ENCODE measurements at places on chromosomes 6 and 20.

GRCh38 chr6:33313105-33313708 lies 671 bp downstream of the TAPBP start:
- DNase-seq: peak; percentile 58

- DNase-seq: no peak
These were observed 159.2 kb upstream of the COL21A1 start for GRCh38 chr6:56406276-56407269.

GRCh38 chr6:63609231-63609630 lies 26.4 kb upstream of the PHF3 start:
- DNase-seq: no peak

GRCh38 chr6:37972994-37973757 lies 153.6 kb downstream of the ZFAND3 start:
- DNase-seq: no peak

DNA sequence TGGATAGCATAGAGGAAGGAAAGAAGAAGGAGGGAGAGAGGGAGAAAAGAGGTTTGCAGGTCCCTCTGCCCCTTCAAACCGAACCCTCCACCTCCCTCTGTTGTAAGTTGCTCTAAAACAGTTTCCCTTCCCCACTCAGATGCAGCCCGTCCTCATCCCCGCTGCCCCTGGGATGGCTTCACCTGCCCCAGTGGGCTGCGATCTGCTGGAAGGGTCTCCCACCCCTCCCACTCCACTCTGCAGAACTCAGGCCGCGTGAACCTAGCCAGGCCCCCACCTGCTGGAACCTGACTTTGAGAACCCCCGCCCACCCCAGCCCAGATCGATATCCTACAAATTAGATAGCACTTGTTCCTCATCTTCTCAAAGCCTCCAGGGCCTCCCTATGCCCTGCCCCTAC lies 190.8 kb downstream of the DLL1 start:
- no peak for DNase-seq

GRCh38 chr6:33641144-33641543 lies 20.0 kb downstream of the ITPR3 start:
- DNase-seq: no peak

GRCh38 chr20:32966881-32967781 lies 37.1 kb downstream of the SUN5 start:
- no peak for DNase-seq

DNA sequence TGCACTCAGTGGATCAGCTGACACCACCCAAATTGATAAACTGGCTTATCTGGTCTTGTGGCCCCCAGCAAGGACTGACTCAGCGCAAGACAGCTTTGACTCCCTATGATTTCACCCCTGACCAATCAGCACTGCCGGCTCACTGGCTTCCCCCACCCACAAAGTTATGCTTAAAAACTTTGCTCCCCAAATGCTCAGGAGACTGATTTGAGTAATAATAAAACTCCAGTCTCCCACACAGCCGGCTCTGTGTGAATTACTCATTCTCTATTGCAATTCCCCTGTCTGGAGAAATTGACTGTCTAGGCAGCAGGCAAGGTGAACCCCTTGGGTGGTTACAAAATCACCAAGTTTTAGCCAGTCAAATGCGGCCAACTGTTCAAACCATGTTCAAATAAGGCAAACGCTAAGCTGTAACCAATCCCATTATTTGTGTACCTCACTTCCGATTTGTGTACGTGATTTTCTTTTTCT lies 32.5 kb downstream of the SLC22A2 start:
- no peak for DNase-seq

DNA sequence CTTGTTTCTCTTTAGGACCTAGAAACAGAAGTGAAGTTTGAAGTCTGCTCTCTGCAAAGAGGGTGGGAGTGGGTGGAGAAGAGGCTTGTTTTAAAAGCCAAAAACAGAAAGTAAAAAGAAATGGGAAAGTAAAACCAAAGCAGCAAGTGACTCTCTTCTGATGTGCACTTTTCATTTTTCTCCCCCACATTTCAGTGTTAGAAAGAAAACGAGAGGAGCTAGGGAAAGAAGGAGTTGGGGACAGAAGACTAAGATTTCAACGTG lies 1.3 kb downstream of the C6orf141 start:
- no peak for DNase-seq

GRCh38 chr20:46362921-46363867 lies 43.2 kb downstream of the ELMO2 start:
- DNase-seq: no peak

DNA sequence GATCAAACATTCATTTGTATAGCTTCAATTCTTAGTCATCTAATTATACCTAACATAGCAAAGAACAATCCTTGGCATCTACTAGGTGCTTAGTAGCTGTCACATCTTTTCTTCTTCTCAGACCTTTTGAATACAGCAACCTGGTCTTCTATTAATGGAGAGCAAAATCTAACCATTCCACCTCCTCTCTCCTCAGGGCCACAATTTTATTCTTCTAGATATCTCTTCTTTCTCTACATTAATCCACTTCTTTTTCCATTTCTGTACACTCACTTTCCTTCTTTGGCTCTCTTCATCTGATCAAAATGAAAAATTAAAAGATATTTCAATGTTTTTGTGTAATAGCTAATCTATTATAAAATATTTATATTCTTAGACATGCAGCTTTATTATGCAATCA lies 9.0 kb upstream of the HLA-DOA start:
- DNase-seq: no peak

- no peak for DNase-seq
These were observed 13.2 kb downstream of the AAR2 start for GRCh38 chr20:36249450-36249849.

DNA sequence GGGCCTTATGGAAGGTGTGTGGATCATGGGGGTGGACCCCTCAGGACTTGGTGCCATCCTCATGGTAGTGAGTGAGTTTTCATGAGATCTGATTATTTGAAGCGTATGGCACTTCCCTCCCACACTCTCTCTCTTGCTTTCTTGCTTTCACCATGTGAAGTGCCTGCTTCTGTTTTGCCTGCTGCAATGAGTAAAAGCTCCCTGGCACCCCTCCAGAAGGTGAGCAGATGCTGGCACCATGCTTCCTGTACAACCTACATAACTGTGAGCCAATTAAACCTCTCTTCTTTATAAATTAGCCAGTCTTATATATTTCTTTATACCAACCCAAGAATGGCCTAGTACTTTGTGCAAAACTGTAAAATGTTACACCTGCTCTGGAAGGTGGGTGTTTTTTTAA lies 396.8 kb upstream of the HS3ST5 start:
- DNase-seq: peak; percentile 16

- no peak for DNase-seq
These were observed 14.4 kb downstream of the NT5E start for GRCh38 chr6:85464260-85464644.

DNA sequence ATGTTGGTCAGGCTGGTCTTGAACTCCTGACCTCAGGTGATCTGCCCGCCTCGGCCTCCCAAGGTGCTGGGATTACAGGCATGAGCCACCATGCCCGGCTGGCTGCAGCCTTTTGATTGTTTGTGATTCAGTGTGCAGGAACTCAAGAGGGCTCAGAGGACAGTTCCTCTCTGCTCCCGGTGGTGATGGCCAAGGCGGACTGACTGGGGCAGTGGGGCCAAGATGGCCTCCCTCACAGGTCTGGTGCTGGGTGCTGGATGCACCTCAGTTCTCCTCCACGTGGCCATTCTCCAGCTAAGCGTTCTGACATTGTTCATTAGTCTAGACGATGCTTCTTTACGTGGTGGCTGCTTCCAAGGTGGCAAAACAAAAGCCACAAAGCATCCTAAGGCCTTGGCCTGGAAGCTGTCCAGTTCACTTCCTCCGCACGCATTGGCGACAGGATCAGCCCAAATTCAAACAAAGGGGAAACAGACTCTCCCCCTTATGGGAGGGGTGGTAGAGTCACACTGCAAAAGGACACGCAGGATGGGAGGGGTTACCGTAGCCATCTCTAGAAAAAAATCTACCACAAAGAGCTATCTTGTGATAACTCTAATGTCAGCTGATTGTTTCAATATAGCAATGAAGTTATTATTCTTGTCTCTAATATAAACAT lies 146.9 kb downstream of the FOXC1 start:
- peak; percentile 61 for DNase-seq

GRCh38 chr6:165034271-165034741 lies 275.1 kb downstream of the C6orf118 start:
- no peak for DNase-seq

- no peak for DNase-seq
These were observed 31.2 kb upstream of the APCDD1L start for GRCh38 chr20:58546416-58546711.

- DNase-seq: no peak
These were observed 295.9 kb upstream of the CDH4 start for GRCh38 chr20:60956194-60956593.

DNA sequence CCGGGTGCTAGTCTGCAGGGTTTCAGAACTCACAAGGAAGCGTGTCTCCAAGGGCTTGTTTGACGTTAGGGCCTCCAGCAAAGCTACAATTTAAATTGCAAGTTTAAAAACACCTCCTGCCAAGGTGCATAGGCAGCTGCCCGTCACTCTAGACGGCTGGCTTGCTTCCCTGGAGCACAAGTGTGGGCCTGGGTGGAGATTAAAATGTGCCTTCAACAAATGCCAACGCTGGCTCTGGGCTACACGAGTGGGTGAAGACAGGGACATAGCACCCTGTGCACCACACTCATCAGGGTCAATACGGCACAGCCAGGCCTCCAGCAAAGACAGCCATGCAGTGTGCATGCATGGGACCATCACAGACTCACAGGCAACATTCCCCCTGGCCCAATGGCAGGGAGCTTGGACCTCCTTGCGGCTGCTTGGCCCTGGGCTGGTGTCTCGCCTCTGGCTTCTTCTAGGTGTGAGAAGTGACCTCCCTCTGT lies 48.4 kb upstream of the FRMD1 start:
- no peak for DNase-seq

DNA sequence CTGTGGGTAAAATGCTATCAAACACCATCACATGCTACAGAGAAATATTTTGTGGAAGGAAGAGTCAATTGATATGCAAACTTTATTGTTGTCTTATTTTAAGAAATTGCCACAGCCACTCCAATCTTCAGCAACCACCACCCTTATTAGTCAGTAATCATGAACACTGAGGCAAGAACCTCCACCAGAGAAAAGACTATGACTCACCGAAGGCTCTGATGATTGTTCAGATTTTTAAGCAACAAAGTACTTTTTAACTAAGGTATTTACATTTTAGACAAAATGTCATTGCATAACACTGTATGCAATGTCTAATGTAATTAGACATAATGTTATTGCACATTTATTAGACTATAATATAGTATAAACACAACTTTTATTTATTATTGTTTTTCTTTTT lies 26.2 kb upstream of the MMP24 start:
- DNase-seq: no peak

GRCh38 chr6:108800427-108800864 lies 47.8 kb upstream of the ARMC2 start:
- no peak for DNase-seq

DNA sequence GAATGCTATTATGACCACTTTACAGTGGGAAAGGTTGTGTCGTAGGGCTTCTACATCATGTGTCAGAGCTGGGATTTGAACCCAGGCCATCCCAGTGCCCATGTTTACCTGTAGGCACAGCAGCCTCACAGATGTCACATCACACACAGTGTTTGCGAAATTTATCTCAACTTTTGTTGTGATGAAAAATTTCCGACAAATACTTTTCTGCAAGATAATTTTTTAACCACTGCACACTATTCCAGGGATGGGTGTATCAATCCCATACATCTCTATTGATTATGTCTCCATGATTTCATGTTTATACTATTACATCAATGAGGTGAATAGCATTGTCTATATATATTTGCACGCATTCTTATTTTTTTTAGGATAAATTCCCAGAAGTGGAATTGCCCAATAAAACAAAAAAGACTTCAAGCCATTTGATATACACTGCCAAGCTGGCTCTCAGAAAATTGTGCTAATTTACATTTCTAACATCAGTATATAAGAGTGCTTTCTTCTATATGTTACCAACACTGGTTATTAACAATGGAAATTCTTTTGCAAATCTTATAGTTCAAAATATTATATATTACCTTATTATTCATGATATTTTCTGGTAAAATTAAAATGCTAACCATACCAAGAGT lies 189.1 kb upstream of the ZNF217 start:
- no peak for DNase-seq

- no peak for DNase-seq
These were observed 51.2 kb downstream of the RRBP1 start for GRCh38 chr20:17630806-17631195.

- no peak for DNase-seq
These were observed 28.3 kb upstream of the CSNK2A1 start for GRCh38 chr20:571754-572441.

DNA sequence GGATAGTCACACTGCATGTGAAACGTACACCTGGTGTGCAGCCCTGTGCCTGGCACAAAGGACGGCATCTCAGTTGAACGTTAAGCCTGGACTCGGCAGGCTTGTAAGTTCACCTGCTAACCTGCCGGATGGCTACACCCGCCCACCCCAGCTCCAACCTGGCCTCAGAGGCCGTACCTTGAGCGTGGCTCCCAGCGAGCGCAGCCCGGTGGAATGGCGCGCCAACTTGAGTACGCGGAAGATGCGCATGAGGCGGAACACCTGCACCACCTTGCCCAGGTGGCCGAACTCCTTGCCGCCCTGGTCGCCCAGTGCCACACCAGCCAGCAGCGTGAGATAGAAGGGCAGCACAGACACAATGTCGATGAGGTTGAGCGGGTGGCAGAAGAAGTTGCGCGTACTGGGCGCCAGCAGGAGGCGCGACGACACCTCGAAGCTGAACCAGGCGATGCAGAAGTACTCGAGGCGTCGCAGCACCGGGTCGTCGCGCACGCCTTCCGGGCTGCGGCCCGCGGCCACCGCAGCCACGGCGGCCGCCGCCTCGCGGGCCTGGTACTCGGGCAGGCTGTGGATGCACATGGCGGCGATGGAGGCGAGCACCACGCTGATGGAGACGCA lies 3.3 kb downstream of the KCNS1 start:
- DNase-seq: no peak

Measured in NCI-H1105 (cell line).